ENCODE measurements at places on chromosomes 6 and 20.
A peak's percentile ranks its signal among the peaks of the same experiment; 100 is the strongest.

- no peak for DNase-seq
Measured at GRCh38 chr6:133854364-133855275, 34.3 kb upstream of the TCF21 start.

- DNase-seq = no peak
Measured at GRCh38 chr20:60820918-60821317, 431.1 kb upstream of the CDH4 start.

DNA sequence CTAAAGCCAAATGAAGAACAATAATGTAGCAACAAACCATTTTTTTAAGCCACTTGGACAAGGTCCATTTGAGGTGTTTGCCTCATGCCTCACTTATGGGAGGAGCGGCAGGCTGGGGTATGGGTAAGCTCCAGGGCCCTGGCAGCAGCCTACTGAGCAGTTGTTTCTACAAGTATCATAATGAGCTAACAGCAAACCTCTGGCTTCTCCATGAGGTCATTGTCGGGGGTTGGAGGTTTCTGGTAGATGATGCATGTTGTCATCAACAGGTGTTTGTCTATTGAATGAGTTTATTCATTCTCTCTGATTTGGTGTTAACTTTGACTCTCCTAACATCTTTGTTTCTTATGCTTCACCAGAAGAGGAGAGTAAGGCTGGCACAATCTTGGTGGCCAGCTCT is 150.7 kb downstream of the TBC1D7 start:
- DNase-seq = no peak

- DNase-seq = peak; percentile 7
Measured at GRCh38 chr20:51326201-51326819, 216.2 kb downstream of the NFATC2 start.

DNA sequence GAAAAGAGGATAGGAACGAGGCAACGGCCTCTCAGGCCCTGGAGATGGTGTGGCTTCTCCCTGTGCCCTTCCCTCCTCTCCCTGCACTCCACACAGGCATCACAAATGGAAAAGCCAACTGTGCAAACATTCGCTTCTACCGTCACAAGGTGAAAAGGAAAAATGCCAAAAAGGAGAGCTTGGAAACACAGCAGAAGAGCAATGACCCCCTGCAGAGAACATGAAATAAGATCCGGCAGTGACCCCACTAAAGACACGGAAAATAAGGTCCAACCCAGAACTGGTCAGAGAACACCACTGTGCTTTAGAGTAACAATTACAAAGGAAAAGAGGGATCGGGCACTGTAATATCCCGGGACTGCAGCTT is 63.0 kb downstream of the SLC22A23 start:
- DNase-seq = peak; percentile 58

DNA sequence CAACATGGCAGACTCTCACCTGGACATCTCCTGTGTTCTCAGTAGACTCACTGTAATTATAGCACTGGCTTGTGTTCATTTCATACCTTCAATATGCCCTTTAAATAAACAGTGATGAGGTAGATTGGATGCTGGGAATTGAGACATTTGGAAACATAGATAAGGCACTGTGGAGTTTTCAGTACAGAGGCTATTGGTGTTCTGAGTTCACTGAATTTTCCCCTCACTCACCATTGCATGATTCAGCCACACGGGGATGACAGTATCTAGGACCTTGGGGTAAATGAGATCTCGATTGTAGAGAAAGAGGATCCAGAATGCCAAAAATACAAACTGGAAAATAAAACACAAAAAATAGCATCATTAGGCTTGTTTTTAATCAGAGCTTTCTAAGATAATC is 12.6 kb downstream of the ADTRP start:
- no peak for DNase-seq

DNA sequence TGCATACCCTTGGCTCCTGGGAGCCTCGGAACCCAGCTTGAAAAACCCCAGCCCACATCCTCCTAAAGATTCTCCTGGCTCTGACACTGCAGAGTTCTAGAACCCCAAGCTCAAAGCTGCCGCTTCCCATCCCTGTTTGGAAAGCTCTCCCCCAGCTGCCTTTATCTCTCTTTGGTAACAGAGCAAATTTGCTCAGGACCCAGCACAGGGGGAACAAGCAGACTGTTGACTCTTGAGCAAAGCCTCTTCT is 38.9 kb downstream of the HNF4A start:
- no peak for DNase-seq

DNA sequence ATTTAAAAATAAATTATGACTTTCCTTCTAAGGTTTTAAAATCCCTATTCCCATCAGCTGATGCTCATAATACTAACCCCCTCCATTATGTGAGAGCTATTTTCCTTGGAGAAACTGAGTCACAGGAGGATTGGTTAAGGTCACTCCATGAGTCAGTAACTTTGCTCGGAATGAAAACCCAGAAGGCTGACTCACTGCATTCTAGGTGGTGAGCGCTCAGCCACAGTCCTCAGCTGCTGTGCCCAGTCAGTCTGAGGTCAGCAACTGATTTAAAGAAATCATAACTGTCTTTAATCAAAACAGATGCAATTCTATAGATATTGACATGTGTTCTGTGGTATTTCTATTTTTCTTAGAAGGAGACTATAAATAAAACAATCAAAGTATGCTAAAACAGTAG is 359.2 kb downstream of the GJA1 start:
- DNase-seq = no peak
